Stimulated activated CD4-positive, alpha-beta T cell treated with anti-CD3 and anti-CD28 coated beads, Interleukin-15, amount 100 ng/mL, for 1 hour (primary cell): ENCODE measurements at places on chromosomes 7 and 10.

GRCh38 chr10:78337646-78338391 is 304.2 kb downstream of the RPS24 start:
- no peak for DNase-seq

DNA sequence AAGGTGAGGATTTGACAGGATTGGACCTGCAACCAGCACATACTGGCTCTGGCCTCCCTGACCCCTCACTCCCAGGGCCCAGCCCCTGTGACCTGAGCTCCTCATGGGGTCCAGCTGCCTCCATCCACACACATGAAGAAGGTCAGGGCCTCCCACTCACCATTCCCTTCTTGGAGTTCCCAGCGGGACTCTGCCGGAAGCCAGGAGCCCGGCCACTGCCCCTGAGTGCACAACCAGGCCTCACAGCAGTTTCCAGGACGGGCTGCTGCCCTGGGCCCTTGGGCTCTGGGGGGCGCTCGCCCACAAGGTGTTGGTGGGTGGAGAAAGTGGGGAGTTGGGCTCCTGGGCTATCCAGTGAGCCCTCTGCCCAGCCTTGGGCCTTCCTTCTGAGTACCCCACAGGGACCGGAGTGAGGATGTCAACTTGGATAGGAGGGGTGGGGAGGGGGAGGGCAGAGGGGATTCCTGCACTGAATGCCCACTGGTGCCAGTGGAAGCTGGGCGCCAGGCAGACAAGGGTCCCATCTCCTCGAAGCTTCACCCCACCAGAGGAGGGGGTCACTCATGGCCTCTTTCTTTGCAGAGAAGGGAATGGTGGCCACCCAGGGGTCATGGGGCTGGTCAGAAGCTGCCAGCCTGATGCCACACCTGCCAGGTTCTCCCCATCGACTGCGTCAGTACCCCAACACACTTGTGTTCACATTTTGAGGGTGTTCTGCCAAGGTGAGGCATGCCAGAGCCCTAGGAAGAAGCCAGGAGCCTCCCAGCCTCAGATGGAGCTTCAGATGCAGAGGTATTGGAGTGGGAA is 115.3 kb downstream of the PTPN20 start:
- no peak for DNase-seq

DNA sequence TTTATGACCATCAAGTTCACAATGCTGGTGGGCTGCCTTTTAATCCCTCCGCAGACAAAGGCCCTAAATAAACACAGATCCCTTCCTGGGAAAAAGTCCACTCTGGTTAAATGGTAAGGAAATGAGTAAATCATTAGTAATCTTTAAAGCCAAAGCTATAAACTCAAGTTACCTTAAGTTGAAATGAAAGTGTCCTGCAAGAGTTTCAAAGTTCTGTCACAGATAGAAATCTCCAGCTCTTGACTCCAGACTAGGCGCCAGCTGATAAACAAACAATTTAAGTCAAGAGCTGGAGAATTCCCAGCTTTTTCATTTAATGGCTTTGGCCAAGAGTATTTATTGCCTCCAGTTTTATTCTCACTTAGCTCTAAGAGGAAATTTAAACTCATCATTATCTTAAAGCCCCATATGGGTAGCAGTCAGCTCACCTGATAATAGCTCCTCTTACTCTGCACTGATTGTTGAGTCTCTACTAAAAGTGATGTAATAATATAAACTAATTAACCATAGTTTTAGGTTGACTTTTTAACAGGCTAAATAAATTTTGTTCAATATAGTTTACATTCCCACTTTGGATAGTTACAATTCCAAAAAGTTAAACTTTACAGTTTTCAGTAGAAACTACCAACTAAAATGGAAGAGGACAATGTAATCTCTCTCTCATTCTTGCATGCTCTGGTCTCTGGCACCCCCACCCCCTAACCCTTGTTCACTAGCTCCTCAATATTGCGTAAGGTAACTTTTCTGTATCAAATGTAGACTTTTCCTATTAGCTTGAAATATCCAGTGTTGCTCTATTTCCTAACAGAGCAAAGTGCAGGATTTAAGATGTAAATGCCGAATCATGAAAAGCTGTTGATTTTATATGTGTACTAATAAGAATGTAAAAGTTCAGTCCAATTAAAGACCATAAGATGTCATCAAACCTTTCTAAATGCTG is 56.1 kb downstream of the HIBADH start:
- DNase-seq: no peak

GRCh38 chr7:129778770-129779601 is 167.5 kb downstream of the NRF1 start:
- DNase-seq: no peak

GRCh38 chr10:5835446-5836095 is 22.3 kb upstream of the GDI2 start:
- no peak for DNase-seq

DNA sequence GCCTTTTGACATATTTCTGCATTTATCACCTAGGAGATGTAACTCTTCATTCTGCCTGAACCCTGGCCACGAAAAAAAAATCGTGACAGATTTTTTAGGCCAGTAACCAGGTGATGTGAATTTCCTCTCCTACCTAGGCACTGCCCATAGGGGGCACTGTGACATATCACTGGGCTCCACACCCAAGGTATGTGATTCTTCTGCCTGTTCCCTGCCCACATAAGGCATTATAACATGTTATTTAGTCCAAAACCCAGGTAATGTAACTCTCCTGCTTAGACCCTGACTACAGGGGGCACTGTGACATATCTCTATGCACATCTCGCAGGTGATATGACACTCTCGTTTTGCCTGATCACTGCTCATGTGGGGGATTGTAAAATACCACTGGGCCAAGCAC is 29.5 kb upstream of the ZNF107 start:
- no peak for DNase-seq
